ENCODE measurements at places on chromosomes 16 and 17.

DNA sequence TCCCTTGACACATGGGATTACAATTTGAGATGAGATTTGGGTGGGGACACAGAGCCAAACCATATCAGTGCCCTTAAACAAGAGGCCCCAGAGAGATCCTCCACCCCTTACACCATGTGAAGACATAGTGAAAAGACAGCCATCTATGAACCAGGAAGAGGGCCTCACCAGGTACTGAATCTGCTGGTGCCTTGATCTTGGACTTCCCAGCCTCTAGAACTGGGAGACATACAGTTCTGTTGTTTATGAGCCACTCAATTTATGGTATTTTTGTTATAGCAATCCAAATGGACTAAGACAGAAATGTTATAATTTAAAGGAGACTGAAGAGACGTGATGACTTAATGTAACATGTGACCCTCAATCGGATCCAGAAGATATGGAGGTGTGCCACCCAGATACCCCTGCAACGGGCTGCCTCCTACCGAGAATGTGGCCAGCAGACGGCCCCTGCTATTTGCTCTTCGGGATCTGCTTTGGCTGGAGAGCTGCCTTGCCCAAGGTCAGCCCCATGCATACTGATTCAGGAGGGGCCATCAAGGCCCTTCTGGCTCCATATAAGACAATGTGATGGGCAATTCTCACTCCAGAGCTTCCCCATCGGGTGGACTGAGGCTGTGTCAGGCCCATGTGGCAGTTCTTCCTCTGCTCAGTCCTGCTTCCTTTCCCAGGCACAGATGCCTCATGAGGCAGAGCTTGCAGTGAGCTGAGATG lies 80.6 kb downstream of the NETO2 start:
- no peak for DNase-seq

- DNase-seq = no peak
These were observed 93.6 kb upstream of the NOG start for GRCh38 chr17:56499799-56500388.

DNA sequence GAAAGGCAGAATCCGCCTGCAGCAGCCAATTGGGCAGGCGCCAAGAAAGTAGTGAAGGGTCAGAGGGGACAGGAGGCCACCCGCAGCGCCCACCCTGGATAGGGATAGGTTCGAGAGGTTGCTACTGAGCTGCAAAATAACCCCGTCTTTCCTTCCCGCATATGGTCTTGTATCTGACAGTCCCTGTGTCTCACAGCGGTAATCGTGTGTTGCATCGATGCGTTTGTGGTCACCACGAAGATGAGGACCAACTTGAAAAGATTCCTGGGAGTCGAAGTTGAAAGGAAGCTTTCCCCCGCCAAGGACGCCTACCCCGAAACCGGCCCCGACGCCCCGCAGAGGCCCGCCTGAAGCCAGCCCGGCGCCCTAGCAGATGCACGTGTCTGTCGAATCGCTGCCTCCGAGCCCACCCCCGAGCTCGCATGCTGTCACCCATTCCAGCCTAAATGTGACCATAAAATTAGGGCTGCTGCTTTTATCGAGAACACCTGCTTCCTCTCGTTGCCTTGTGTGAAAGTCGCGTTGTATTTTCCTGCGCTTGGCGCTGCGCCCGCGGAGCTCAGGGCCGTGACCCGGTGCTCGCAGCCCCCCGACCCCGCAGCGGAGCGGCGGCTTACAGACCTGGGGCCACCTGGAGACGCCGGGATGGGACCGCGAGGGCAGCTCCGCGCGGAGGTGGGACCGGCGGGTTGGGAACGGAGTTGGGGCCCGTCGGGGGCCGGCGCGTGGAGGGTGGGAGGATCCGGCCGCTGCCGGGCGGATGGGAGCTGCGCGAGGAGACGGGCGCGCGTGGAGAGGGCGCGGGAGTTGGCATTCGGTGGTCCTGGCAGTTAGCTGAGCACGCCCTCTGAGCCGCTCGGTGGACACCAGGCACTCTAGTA lies at the start of gene CMTM2:
Gene CMTM2, plus strand, starts transcription at position 813 of the 881 bp plus-strand sequence. CDS start 145 bp downstream, outside the sequence.
- DNase-seq = peak; percentile 16

DNA sequence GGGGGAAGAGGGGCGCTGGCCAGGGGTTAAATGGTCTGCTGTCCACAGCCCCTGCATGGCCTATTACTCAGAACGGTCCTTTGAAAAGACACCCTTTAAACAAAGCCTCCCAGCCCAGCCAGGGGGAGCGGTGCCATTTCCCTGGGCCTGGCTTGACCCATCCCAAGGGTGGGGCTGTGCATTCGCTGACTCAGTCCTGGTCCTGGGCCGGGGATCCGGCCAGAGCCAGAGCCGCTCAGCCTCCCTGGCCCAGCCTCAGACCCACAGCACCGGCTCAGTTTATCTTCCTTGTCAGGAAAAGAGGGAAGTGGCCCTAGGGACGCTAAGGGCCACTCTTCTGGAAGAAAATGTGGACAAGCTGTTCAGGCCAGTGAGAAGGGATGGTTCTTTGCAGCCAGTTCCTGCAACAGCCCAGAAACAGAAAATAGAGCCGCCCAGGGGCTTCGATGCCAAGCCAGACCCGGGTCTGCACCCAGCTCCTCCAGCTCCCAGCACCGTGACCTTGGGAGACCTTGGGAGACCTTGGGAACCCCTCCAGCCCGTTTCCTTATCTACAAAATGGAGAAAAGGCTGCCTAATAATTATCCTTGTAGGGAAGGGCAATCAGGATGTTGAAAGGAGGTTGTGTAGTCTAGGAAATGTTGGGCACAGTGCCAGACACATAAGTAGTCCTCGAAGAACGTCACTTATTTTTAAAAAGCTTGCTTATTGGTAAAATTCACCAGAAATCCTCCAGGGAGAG lies 82.5 kb downstream of the ZDHHC7 start:
- no peak for DNase-seq

DNA sequence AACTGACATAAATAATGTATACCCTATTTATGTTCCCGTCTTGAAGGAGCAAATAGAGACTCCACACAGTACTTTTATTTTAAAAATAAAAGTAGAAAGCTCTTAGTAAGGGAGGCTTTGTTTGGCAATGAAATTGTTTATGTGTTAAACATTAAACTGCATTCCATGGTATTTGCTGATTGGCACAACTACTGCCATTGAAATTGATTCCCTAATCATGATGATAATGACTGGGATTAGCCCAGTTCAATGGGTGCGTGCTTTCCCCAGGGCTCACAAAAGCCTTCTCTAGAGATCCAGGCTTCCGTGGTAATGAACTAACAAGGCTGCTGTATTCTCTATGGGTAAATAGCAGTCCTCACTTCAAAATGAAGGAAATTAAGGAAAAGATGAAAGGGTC lies 67.5 kb downstream of the GPRC5B start:
- DNase-seq = no peak

- no peak for DNase-seq
These were observed 11.9 kb downstream of the RDM1 start for GRCh38 chr17:35918665-35919064.

- DNase-seq = no peak
These were observed 2.4 kb upstream of the CD300LF start for GRCh38 chr17:74715144-74715543.

GRCh38 chr16:68627951-68628425 lies 17.1 kb upstream of the CDH3 start:
- DNase-seq = no peak

DNA sequence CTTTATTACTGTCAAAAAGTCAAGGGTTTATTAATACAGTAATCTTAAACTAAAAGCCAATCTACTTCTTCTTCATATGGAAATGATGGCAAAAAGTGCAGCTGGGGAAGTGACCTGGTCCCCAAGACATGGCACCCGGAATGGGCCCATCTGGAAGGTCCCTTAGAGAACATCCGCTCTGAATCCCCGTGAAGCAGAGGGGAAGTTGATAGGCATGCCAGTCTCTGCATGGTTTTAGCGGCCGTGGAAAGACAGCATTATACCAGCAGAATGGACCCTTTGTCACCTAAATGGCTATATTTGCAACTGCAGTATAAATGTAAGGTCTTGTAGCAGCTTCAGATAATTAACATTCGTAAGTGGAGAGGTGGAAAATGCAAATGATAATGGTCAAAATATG lies 32.4 kb downstream of the COTL1 start:
- DNase-seq = no peak

DNA sequence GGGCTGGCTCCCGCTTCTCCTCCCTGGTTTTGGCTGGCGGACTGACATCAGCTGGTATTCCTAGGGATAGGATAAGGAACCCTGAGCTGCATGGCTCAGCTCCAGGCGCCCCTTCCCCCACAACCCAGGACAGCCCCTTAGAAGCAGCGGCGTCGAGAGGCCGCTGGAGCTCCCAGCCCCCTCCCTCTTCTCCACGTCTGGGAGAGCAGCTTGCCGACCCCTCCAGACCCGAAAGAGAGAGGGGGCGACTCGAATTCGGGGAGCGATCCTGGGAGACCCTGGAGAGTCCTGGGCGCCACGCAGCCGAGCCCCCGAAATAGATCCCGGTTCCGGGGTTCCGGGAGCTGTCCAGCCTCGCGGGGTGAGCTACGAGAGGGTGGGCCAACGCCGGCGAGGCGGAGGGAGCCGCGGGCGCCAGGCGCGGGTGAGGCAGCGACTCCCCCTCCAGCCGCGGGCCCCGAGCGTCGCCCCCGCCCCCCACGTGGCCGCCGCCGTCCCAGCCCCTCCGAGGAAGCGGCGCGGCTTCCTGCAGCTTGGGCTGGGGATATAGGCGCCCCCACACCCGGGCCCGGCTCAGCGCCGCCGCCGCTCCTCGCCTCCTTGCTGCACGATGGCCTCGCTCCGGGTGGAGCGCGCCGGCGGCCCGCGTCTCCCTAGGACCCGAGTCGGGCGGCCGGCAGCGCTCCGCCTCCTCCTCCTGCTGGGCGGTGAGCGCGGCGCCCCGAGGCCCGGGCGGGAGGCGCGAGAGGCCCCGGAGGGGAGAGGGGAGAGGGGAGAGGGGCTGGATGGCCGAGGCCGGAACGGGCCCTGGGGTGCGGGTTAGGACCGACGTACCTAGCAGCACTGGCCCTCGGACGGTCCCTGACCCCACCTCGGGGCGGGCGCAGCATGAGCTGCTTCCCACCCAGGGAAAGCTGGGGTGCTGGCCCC lies at the start of gene RAMP2:
Gene RAMP2, plus strand, starts transcription at position 576 of the 930 bp plus-strand sequence. Its CDS starts 35 bp downstream, at position 611.
- DNase-seq = peak; percentile 50

GRCh38 chr17:73560661-73561060 lies 83.6 kb downstream of the SDK2 start:
- no peak for DNase-seq

GRCh38 chr16:69411064-69411985 lies 13.1 kb upstream of the CYB5B start:
- no peak for DNase-seq

- DNase-seq = no peak
These were observed 24.7 kb downstream of the RNF213 start for GRCh38 chr17:80285237-80285920.

DNA sequence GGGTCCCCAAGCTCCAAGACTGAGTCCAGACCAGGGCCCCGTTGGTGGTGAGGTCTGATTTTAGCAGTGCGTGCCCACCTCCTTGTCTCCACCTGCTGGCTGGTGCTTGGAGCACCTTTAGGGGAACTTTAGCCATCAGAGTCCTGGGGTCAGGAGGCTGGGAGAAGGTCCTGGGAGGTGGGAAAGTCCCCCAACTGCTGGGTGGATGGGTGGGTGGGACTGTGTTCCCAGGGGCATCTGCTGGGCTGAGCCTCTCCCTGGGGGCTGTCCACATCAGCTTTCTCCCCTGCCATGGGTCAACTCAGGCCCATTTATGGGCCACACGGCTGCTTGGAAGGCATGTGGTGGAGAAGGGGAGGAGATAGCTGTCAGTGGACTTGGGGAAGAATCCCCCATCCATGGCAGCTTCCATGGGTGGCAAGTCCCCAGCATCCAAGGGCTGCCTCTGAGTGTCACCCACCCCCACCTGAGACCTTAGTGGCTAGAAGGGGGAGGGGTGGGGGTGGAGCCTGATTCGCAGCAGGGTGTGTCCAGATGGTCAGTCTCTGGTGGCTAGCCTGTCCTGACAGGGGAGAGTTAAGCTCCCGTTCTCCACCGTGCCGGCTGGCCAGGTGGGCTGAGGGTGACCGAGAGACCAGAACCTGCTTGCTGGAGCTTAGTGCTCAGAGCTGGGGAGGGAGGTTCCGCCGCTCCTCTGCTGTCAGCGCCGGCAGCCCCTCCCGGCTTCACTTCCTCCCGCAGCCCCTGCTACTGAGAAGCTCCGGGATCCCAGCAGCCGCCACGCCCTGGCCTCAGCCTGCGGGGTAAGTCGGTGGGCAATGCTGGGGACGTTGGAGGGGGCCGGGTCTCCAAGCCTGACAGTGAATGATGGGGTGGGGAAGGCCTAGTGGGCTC lies at the start of gene TRPV2:
Gene TRPV2, plus strand, starts transcription at position 541 of the 894 bp plus-strand sequence. CDS start 2,098 bp downstream, outside the sequence.
- DNase-seq = no peak

- DNase-seq = no peak
These were observed 104.5 kb downstream of the RMI2 start for GRCh38 chr16:11449716-11450115.

GRCh38 chr17:19703828-19704613 lies 12.4 kb downstream of the SLC47A2 start:
- no peak for DNase-seq

GRCh38 chr16:85577899-85578598 lies 35.1 kb upstream of the GSE1 start:
- DNase-seq = no peak

DNA sequence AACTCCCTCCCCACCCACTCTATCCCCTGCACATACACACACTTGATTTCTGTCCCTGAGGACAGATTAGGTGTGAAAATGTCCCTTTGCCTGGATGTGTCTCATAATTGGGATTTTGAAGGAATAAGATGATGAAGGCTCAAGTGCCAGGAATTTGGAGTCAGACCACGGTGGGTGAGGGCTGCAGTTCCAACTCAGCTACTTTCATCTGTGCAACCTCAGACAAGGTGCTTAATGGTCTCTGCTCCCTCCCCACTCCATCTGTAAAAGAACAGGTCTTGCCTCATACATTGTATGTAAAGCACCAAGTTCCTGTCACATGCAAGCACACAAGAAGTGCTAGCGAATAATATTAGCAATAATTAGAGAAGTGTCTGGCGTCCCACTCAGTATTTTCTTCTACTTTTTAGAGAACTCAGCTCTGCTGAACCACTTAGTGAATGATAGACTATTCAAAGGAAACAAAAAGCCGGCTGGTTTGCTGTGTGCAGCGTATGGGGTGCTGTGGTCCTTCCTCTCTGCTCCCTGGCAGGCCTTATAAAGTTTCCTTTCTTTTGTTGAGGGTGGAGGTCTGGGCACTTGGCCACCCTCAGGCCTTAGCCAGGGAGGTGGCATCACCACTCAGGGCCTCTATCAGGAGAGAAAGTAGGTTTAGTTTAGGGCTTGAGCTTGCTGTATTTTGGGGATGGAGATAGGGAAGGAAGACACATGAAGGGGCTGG lies 6.4 kb downstream of the TBX4 start:
- peak; percentile 30 for DNase-seq

Data from right lung (tissue), 10 donors.